Activated T-helper 1 cell treated with anti-CD3 and anti-CD28 coated beads, Interleukin-12 subunit alpha, Interleukin-12 subunit beta, Interleukin-2, Interleukin-4 antibody, amounts not matched to agents 30 ng/mL and 10 ng/mL and 1 ng/mL, durations not matched to agents 14 hours and 24 hours and 36 hours (primary cell): ENCODE measurements at places on chromosomes 5 and 9.

DNA sequence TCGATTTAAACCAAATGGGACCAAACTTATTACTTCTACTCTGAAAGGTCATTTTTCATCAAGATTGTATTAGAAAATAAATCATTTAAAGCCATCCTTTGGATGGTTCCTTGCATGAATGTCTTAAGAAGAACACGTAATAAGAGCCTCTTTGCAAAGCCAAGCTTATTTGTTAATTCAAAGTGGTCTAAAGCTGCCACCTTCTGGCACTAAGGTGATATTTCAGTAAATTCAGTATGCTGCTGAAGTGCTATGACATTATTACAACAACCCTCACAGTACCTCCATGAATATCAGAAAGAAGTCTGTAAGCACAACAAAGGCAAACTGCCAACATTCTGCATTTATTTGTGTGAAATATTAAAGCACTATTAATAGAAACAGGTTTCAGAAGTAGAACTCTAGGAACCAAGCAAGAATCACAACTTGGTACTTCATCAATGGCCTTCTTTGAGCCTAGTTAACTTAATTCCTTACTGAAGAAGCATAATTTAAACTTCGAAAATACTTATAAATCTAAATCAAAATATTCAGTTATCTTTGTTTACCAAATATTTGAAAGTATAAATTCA lies 53.1 kb upstream of the TYRP1 start:
- no peak for DNase-seq
- no peak overlapping the region for H3K27ac ChIP-seq
- no peaks in the 10 kb centered on the region for H3K27me3 ChIP-seq
- no peaks in the 10 kb centered on the region for H3K36me3 ChIP-seq
- H3K4me3 ChIP-seq: no peak overlapping the region
- no peaks in the 10 kb centered on the region for H3K4me1 ChIP-seq

DNA sequence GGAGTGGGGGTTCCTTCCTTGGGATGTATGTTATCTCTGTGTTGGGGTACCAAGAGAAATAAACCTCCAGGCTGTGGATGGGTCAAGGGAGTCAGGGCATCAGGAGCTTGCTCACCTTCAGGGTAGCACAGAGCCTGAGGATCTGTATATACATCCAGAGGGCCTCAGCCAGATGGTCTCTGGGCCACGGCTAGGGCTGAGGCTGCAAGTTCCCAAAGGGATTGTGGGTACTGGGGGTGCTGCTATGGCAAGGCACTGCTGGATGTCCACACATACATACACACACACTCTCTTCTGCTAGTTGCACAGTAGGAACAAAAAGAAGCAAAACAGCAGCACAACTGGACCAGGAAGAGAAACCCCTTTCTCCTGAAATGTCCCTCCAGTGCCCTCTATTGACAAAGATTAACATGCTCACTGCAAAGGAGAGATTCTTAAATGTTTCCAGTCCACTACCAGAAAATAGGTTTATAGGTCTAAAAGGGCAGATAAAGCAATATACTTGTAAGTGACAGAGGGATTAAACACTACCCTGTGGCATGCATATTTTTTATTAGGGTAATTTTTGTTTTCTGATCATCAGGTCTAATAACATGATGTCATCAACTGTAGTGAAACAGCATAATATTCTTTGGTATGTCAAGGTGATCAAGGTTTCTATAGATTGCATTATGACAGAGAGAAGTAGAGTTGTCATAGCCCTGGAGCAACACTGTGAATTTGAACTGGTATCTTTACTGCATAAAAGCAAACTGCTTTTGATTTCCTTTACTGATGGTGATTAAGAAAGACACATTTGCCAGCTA lies 56.3 kb upstream of the KCNN2 start:
- H3K4me1 ChIP-seq: no peaks in the 10 kb centered on the region
- H3K4me3 ChIP-seq: no peak overlapping the region
- H3K27ac ChIP-seq: no peak overlapping the region
- no peak for DNase-seq
- no peaks in the 10 kb centered on the region for H3K36me3 ChIP-seq
- H3K27me3 ChIP-seq: peaks cover 4% of the 10 kb centered on the region

GRCh38 chr5:116621599-116621998 lies 47.0 kb upstream of the SEMA6A start:
- H3K27me3 ChIP-seq: peaks cover 5% of the 10 kb centered on the region
- H3K27ac ChIP-seq: no peak overlapping the region
- no peaks in the 10 kb centered on the region for H3K36me3 ChIP-seq
- no peak for DNase-seq
- H3K4me1 ChIP-seq: no peaks in the 10 kb centered on the region

DNA sequence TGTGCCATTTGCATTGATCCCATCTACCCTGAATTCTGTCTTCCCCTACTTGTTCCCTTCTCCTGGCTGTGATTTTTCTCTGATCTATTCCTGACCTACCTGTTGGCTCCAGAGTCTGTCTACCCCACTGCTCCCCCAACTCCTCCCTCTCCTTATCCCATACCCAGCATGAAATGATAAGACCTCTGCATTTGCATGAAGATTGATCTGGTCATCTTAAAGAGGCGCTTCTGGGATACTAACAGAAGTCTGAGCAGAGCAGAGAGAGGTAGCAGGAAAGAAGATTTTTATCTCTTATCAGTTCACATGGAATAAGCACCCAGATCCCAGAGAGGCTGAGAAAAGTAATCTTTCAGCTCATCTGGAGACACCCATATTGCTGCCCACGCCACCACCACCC lies 18.3 kb upstream of the GLIPR2 start:
- DNase-seq: no peak
- H3K36me3 ChIP-seq: peaks cover 13% of the 10 kb centered on the region
- no peaks in the 10 kb centered on the region for H3K4me1 ChIP-seq
- no peak overlapping the region for H3K27ac ChIP-seq
- no peaks in the 10 kb centered on the region for H3K27me3 ChIP-seq
- H3K4me3 ChIP-seq: no peak overlapping the region

- no peaks in the 10 kb centered on the region for H3K36me3 ChIP-seq
- DNase-seq: no peak
- H3K4me1 ChIP-seq: no peaks in the 10 kb centered on the region
- no peak overlapping the region for H3K4me3 ChIP-seq
Observed at GRCh38 chr9:4137234-4137633, 162.6 kb downstream of the GLIS3 start.

DNA sequence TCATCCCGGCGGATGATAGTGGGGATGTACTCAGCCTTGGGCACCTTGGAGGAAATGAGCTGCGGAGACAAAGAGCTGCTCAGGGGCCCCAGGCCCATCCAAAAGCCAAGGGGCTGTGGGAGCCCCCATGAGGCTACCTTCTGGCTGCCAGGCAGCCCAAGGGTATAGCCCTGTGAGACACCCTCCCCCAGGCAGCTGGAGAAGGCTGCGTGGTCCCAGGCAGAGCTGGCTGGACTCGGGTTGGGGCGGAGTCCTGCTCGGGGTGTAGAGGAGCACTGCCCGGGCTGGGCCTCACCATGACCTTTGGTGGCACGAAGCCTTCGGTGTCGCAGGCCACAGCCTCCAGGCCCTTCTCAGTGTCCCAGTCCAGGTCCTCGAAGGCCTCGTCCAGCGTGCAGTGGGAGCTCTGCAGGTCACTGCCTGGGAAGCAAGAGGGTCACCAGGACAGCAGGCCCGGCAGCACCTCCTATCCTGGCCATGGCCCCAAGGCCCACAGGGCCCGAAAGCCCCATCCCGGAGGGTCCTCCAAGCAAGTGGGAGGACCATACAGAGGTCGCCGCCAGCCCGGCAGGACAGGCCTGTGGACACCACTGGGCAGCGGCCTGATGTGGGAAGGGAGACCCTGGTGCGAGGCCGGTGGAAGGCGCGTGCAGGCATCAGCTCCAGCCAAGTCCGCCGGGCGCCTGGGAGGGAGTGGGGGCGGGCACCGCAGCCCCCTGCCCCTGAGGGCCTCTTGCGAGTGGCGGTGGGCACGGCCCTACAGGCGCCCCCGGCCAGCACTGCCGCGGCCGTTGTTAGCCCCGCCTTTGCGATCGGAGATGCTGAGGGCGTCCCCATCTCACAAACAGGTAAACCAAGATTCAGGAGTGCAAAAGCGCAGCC lies 6.1 kb downstream of the NSMF start:
- no peak overlapping the region for H3K4me3 ChIP-seq
- peaks cover 10% of the 10 kb centered on the region for H3K4me1 ChIP-seq
- no peak overlapping the region for H3K27ac ChIP-seq
- no peak for DNase-seq
- no peaks in the 10 kb centered on the region for H3K27me3 ChIP-seq
- H3K36me3 ChIP-seq: peaks cover 5% of the 10 kb centered on the region

DNA sequence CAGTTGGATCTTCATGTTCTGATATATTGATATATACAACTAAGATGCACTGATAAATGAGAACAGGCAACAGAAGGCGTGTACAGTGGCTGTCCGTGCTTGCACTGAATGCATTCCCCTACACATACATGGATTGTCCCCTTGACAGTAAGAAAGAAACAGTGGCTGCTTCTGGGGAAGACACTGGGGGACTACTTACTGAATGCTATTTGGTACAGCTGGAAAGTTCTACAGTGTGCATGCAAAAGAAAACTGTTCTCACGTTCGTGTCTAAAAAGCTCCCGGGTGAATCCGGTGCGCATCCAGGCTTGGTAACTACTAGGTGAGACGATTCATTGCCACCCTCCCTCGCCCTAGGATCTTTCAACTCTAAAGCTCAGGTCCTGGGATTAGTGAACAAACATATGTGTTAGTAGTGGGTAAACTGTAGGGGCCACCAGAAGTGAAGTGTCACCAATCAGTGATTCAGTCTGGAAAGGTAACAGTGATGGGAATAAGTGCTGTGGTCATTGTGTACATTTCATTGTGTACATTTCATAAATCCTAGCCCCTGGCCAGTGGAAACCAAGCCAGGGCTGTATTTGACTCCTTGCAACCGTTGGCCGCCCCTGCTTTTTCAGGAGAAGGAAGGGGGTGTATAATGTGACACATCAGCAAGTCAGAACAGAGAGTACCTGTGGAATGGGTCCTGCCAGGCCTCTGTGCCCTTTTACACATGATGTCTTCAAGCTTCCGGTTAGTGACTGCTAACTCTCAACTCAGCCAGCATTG lies 46.3 kb upstream of the BOD1 start:
- no peak for DNase-seq
- H3K36me3 ChIP-seq: no peaks in the 10 kb centered on the region
- H3K27ac ChIP-seq: no peak overlapping the region
- no peak overlapping the region for H3K4me3 ChIP-seq
- H3K27me3 ChIP-seq: no peaks in the 10 kb centered on the region

GRCh38 chr5:74919487-74919886 lies 53.3 kb upstream of the FAM169A start:
- H3K4me1 ChIP-seq: no peaks in the 10 kb centered on the region
- DNase-seq: no peak
- H3K27ac ChIP-seq: no peak overlapping the region
- peaks cover 4% of the 10 kb centered on the region for H3K27me3 ChIP-seq

GRCh38 chr5:64792469-64792868 lies 23.7 kb downstream of the CWC27 start:
- no peak overlapping the region for H3K27ac ChIP-seq
- peaks cover 7% of the 10 kb centered on the region for H3K4me1 ChIP-seq
- no peak overlapping the region for H3K4me3 ChIP-seq

DNA sequence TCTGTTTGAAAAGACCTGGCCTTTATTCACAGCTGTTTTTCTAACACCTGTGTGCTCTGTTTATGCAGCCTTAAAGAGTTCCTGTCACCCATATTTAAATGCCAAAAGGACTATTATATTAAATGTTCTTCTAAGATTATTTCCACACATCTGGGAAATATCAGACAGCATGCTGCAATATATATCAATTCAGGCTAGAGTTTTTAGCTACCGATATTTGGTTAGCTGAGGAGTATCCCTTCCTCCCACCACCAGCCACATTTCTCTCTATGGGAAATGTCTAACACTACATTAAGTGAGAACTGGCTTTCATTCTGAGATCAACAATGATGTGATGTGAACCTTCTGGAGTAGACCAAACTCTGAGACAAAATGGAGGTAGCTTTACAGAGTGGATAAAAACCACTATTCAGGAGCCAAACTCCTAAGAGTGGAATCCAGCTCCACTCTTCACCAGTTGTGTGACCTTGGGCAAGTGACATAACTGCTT lies 509.2 kb downstream of the ZNF608 start:
- H3K27me3 ChIP-seq: no peaks in the 10 kb centered on the region
- no peaks in the 10 kb centered on the region for H3K4me1 ChIP-seq
- no peaks in the 10 kb centered on the region for H3K36me3 ChIP-seq
- no peak overlapping the region for H3K4me3 ChIP-seq
- H3K27ac ChIP-seq: no peak overlapping the region

DNA sequence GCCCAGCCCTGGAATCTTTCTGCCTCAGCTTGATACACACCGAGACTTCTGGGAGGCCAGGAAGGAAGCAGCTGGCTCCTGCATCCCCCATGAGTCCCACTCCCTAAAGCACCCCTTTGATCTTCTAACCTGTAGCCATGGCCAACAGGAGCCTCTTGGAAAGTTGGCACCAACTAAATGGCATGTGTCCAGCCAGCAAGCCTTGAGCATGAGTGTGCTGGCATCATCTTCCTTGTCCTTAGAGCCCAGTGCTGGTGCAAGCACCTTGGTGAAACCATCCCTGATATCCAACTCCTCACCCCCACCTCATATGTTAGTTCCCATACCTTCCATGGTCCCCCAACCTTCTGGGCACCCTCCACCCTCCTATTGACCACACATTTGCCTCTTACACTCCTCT lies 130.4 kb downstream of the CRB2 start:
- H3K27ac ChIP-seq: no peak overlapping the region
- H3K27me3 ChIP-seq: no peaks in the 10 kb centered on the region
- no peak overlapping the region for H3K4me3 ChIP-seq
- DNase-seq: no peak
- H3K4me1 ChIP-seq: no peaks in the 10 kb centered on the region

GRCh38 chr5:159324986-159325385 lies 5.3 kb downstream of the IL12B start:
- H3K27me3 ChIP-seq: peaks cover 30% of the 10 kb centered on the region
- peaks cover 3% of the 10 kb centered on the region for H3K4me1 ChIP-seq
- H3K4me3 ChIP-seq: no peak overlapping the region
- no peak overlapping the region for H3K27ac ChIP-seq
- H3K36me3 ChIP-seq: peaks cover 2% of the 10 kb centered on the region
- no peak for DNase-seq

DNA sequence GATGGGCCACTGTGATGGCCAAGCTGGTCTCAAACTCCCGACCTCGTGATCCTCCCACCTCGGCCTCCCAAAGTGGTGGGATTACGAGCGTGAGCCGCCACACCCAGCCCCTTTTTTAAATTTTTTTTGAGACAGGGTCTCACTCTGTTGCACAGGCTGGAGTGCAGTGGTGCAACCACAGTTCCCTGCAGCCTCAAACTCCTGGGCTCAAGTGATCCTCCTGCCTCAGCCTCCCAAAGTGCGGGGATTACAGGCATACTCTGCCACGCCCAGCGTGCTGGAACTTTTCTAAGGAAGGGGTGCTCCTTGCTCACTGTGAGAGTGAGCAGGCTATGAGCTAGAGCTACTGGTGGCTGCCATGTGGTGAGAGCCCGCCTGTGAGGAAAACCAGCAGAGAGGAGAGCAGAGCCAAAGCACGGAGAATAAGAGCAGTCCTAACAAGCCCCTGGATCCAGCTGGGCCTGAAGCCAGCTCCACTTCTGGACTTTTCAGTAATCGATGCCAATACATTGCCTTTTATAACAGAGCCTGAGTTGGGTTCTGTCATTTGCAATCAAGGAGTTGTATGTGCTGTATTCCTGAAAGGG lies 75.5 kb upstream of the UNC5A start:
- no peaks in the 10 kb centered on the region for H3K36me3 ChIP-seq
- no peaks in the 10 kb centered on the region for H3K4me1 ChIP-seq
- H3K27me3 ChIP-seq: peaks cover 29% of the 10 kb centered on the region
- DNase-seq: no peak
- no peak overlapping the region for H3K27ac ChIP-seq
- H3K4me3 ChIP-seq: no peak overlapping the region
